Stimulated activated CD8-positive, alpha-beta memory T cell treated with anti-CD3 and anti-CD28 coated beads, Interleukin-4, amount 100 ng/mL, for 4 hours (primary cell): ENCODE measurements at places on chromosomes 2 and 18.

- no peak for DNase-seq
Measured at GRCh38 chr18:71665131-71665530, 879.0 kb downstream of the CBLN2 start.

- no peak for DNase-seq
Measured at GRCh38 chr18:54240629-54241107, 16.2 kb upstream of the MBD2 start.

DNA sequence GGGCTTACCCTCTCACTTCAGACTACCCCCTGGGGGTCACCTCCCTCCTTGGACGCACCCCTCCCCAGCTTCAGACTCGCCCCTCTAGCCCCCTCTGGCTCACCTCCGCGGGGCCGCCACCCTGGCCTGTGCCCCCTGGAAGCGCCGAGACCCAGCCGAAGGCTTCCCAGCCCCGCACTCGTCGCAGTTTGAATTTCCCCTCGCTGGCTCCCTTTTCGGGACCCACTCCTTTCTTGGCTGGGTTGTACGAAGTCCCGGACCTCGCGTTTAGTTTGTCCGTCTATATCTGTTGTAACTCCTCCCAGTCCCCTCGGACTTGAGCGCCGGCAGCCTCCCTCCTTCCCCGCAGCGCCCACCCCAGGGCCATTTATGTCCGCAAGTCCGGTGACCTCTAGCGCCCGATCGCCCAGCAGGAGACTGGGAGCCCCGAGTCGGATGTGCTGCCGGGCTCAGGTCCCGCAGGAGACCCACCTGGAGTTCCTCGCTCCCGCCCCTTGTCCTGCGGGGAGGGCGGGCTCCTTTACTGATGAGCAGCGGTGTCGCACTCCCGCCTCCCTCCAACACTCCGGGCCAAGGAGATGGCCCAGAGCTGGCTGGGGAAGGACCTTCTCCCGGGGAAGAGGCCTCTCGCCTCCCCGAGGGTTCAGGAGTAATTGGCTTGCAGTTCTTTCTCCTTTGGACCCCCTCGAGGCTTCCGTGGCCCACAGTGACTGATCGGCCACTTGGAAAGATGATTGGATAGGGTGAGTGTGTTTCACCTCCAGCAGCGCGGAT is 692 bp upstream of the RAX start:
- DNase-seq, result no peak

DNA sequence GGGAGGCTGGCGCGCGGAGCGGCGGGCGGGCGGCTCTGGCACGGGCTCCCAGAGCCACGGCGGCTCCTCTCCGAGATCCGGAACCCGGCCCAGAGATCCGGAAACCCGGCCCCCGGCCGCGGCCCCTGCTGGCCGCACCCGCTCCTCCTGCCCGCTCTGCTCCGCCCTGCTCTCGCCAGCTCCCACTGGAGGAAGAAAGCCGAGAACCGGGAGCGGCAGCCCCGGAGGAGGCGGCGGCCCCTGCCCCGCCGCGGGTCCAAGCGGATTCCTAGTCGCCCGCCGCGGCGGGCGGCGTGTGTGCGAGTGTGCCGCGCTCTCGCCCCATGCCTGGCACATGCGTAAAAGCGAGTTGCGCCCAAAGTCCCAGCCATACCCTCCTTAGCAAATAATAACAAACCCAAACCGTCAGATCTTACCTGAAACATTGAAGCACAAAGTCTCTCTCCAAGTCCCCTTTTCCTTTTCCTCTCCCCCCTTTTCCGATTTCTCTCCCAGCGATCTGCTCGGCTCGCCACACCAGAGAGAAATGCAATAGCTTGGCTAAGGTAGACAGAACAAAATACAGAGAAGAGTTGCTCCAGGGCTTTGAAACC is 108.7 kb upstream of the KCTD1 start:
- no peak for DNase-seq

DNA sequence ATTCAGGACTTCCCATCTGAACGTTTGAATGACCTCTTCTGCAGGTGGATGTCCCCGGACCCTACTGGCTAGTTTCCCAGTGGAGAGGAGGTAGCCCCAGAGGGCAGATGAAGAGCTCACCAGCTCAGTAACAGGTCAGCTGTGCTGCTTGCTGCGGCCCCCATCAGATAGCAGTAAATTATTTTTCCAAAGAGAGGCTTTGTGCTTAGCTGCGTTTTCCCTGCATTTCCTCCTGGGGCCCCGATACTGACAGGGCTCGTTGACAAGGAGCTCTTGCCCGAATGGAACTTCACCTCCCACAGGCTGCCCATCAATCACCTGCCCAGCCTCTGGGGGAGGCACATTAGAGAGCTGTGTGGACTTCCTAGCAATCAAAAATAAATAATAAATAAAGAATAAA is 185.8 kb downstream of the DOK6 start:
- DNase-seq, result no peak

GRCh38 chr2:134667541-134667940 is 51.3 kb downstream of the TMEM163 start:
- DNase-seq, result no peak

DNA sequence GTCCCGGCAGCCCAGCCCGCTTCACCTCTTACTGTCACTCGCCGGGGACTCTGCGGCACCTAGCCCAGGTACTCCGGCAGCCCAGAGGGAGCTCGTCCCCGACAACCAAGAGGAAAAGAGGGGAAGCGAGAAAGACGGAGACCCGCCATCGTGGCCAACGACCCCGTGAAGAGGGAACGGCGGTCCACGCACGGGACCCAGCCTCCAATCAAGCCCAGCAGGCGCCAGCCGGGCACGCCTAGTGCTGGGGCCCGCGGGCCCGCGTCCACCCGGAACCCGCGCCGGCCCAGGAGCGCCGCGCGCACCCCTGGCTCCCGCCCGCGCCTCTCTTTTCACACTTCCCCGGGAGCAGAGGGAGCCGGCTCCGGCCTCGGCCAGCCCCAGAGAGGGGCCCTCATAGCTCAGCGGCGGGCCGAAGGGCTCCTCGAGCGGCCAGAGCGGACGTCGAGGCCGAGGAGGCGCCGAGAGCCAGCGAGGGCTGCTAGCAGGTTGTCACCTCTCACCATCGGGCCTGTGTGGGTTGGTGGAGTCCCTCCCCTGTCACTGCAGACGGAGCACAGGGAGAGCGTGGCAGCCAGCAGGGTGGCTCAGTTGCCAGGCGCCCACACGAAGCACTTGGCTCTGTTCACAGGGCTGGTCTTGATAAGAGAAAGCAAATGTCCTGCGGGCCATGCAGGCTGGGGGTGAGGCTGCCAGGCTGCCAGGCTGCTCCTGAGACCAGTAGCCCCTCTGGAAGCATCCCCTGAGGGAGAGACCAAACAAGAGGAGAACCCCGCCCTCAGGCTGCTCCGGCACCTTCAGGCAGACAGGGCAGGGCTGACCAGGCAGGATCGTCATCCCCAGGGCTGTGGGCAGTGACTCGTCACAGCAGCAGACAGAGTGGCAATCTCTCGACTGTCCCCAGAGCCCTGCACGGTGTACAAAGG is 36.9 kb upstream of the KLF11 start:
- DNase-seq, result no peak

GRCh38 chr2:54546923-54547720 is 91.0 kb downstream of the SPTBN1 start:
- DNase-seq, result no peak

DNA sequence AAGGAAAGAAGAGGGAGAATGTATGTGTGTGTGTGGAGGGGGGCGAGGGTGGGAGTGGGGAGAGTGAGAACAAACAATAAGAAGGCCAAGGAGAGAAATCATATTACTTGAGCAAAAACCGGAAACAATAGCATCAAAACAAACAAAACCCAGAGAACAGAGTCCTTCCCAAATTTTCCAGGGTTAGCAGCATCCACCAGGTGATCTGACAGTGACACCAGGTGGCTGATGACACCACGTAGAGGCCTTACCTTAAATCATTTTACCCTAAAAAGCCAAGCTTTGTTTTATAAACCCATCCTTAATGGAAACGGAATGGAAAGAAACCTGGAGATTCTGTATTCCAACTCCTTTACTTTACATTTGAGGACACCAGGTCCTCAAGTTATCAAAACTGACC is 42.9 kb downstream of the CDCA7 start:
- no peak for DNase-seq

DNA sequence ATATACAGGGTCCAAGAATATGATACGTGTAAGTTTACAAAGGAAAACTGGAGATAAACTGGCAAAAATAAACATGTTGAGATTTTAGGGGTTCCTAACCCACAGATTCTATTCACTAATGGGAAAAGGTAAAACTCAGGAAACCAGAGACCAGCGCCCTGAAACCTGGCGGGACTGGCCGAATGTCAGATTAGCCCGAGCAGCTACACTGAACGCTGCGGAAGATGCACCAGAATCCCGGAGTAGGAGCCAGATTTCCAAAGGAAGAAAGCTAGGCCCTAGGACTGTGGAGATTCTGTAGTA is 679 bp upstream of the WDR75 start:
- no peak for DNase-seq

- no peak for DNase-seq
Measured at GRCh38 chr2:130720528-130720927, 8.3 kb upstream of the GPR148 start.

- DNase-seq, result no peak
Measured at GRCh38 chr2:30031184-30031583, 109.8 kb upstream of the ALK start.

DNA sequence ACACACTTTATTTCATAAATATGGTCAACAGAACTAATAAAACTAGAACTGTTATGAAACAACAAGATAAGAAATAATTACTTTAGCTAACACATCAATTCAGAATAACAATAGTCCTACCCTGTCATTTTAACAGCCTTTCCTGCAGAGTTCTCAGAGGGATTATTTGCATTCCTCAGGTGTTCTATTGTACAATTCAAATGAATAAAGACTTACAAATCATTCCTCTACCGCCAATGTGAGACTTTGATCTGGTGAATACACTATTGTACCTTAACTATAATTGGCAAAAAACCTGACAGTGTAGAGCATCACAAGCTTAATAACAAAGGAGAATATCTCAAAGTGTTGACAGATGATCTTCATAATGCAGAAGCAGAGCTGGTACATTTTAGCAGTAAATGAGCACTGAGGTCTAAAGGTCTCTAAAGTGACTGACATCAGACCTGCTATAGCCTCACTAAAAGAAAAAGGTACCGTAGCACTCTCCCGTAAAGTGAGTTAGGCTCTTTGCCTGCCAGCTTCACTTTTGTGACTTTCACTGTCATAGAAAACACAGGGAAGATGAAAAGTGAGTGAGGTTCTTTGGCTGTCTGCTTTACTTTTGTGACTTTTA is 118.8 kb upstream of the SP3 start:
- DNase-seq, result no peak

DNA sequence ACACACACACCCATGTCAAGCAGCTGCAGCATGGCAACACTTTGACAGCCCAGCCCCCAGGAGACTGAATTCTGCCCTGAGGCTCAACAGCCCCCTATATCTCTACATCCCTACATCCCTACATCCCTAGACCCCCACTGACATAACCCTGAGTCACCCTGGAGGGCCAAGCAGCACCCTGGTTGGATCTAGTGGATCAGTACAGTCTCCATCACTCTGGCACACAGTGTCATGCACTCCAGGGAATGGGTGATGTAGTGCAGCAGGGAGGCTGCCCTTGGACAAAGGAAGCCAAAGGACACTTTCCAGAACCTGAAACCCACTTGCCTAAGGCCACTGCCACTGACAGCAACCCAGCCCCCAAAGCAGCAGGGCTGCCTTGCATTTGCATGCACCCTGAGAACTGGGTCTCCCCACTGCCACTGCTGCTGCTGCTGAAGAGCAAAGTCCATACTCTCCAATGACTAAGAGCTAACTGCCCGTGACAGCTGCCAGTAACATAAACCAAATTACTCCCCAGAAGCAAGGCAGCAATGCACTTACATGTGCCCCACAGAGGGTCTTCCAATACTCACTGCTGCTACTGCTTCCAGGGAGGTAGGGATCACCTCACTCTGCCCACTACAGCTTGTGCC is 681.6 kb upstream of the KLHL29 start:
- DNase-seq, result no peak

GRCh38 chr2:224151161-224151560 is 112.1 kb upstream of the SERPINE2 start:
- DNase-seq, result no peak

DNA sequence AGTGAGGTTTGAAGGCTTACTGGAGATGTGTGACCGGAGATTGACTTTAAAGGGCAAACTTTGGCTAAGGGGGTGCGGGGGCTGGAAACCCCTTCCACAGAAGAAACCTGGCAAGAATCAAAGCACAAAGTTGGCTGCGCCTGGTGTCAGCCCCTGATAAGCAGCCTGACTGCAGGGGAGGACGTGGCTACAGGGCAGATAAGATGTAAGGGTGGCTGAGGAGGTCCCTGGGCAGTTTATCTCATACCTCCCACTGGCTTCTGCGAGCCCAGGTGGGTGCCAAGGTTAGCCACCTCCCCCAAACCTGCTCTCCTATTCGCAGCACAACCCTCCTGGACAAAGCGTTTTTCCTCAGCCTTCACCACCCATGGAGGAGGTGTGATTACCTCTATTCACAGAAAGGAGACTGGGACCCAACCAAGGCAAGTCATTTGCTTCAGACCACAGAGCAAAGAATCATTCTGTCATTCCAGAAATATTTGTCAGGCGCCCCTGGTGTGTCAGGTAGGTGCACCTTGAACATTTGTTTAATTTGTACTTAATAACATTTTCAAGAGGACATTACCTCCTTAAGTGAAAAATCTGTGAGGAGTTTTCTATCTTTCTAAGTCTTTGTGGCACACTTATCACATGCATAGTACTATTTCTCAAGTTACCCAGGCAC is 73.1 kb upstream of the IL1R1 start:
- DNase-seq, result no peak

- DNase-seq, result no peak
Measured at GRCh38 chr2:164910101-164910899, 45.0 kb downstream of the SLC38A11 start.

DNA sequence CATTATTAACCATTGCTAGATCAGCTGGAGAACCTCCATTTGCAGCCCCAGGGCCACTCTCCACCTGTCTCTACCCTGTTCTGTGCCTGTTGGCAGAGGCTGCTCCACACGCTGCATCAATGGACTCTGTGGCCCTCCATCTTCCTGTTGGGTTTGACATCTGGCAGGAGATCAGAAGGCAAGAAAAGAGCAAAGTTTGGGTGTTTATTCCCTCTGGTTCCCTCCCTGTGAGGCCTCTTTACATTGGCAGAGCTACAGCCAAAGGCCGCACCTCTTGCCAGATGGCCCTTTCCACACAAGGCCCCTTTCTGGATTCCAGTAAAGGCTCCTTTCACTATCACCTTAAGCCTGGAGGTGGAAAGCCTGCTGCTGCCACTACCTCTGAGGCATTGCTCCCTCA is 110.9 kb upstream of the RND3 start:
- no peak for DNase-seq

DNA sequence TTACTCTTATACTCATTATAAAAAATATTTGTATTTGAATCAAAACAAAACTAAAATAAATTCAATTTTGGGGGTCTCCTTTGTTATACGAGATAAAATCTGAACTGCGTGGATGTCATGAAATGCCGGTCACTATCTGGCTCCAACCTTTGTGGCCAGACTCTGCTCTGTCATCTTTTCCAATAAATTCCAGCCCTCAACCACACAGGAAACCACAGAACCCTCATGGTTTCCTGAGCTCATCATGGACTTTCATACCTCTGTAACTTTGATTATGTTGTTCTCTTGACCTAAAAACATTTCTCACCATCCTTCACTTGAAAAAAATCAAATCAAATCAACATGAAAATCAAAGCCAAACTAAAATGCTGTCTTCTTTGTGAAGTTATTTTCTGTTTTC is 724.7 kb downstream of the METTL4 start:
- no peak for DNase-seq
